ENCODE measurements at places on chromosomes 3 and 15.

DNA sequence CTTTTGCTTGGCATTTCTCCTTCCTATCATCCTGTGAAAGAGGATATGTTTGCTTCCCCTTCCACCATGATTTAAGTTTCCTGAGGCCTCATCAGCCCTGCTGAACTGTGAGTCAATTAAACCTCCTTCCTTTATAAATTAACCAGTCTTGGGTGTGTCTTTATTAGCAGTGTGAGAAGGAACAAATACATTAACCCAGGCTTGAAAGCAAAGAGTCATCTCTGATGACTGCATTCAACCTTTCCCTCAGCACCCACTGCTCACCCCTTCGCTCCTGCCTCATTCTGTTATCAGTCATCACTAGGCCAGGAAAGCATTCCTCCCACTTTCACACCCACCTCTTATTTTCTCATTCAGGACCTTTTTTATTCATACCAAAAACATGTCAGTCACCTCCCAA lies 59.6 kb upstream of the CASR start:
- DNase-seq, result no peak

DNA sequence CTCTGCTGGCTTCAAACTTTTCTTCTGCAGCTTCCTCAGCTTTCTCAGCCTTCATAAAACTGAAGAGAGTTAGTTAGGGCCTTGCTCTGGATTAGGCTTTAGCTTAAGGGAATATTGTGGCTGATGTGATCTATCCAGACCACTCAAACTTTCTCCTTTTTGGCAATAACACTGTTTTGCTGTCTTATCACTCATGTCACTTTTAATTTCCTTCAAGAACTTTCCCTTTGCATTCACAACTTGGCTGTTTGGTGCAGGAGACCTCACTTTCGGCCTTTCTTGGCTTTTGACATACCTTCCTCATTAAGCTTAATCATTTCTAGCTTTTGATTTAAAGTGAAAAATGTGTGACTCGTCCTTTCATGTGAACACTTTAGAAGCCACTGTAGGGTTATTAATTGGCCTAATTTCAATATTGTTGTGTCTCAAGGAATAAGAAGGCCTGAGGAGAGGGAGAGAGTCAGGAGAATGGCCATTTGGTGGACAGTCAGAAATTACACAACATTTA lies 60.7 kb downstream of the SLC24A1 start:
- no peak for DNase-seq

DNA sequence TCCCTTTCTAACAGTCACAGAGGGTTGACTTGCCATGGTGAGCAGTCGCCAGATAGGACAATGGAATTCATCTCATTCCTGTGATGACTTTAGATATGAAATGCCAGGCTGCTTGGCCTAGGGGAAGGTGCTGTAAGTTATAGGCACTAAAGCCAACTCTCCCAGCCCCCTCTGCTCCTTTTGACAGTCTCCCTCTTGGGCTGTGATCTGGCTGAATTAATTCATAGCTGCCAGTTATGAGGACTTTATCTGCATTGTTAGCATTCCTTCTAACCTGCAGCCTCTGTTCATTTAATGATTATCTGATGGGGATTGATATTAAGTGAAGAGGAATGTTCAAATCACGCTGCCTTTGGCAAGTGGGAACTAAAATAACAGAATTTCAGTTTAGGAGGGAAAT lies 427.1 kb upstream of the RASGRP1 start:
- DNase-seq, result no peak

DNA sequence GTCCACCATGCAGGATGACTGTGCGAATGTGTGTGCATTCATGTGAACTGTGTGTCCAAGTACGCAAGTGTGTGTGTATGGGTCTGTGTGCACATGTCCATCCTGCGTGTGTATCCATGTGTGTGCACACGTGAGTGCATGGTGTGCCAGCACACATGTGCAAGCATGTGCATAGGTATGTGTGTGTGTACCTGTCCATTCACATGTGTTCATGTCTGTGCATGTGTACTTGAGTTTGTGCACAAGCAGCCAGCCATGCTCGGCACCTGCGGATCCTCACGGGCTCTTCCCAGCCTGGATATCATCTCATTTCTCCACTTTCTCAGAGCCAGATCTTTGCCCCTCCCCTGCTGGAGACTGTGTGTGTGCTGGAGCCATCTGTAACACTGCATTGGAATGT lies 18.7 kb upstream of the PLXNA1 start:
- no peak for DNase-seq

DNA sequence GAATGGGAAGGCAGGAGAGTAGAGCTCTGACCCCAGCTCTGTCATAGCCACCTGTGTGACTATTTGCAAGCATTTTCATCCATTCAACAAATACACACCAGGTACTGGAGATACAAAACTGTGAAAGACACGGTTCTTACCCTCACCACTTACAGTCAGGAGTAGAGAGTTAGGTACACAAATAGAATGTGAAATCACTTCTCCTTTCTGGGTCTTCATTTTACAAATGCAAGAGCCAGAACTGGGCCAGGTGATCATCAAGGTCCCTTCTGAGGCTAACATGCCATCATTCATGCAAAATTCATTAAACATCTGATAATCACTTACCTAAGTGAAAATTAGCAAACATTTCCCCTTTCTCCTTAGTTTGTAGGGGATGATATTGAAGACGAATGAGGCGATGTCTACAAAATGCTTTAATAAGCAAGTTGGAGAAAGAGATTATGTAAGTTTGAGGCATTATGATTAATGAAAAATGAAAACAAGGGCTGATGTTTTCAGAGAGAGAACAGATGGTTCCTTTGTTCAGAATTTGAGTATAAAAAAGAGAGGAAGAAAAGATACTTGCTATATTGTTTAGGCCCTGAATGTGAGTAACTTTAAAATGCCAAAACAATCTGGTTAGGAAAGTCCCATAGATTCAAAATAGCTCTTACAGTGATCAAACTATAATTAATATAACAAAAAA lies 88.6 kb downstream of the LPP start:
- DNase-seq, result no peak

DNA sequence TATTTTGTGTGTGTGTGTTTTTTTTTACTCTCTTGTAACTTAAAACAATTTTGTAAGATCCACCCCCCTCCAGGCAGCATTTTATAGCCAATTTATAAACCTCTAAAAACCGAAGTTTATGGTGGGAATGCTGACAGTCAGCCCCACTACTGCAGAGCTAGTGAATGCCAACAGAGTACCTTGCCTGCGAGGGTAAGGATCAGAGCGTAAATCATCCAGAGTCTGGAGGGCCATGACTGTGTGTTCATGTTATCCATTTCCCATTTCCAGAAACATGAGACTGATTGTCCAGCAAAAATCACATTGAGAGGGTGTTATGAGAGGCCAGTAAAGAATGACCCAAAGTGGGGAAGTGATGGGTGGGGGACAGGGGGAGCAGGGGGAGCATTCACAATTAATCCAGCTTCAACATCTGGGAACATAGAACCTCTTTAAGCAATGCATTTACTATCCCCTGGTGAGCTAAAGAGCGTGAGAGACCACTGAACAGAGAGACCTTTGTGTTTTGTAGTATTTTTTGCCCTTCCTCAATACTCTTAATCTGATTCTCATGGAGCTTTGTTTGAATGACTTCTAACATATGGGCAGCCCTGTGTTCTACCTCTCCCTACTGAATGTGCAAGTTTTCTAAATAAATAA lies 464.5 kb downstream of the RBMS3 start:
- DNase-seq, result no peak

- no peak for DNase-seq
These were observed 276.7 kb downstream of the ROBO1 start for GRCh38 chr3:79491029-79491641.

GRCh38 chr3:115788921-115789470 lies 165.7 kb downstream of the GAP43 start:
- no peak for DNase-seq

DNA sequence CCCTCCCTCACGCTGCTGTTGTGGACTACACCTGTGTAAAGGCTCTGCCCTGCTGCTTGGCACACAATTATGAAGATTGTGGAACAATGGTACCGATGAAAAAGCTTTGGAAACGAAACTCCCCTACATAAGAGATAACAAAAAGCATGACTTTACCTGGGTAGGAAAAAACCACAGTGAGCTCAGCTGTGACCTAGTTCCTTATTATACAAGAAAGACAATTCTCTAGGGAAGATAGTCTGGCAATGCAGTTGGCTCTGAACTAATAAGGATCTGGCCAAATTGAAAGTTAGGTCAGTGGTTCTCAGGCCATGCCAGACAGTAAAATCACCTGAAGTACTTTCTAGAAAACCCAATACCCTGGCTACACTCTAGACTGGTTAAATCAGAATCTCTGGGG lies 16.1 kb downstream of the CLEC3B start:
- no peak for DNase-seq

GRCh38 chr3:43692971-43693370 lies 2.2 kb downstream of the ABHD5 start:
- DNase-seq, result no peak

- DNase-seq, result no peak
These were observed 186.4 kb downstream of the ADAMTS9 start for GRCh38 chr3:64501298-64501906.

GRCh38 chr15:31034152-31034551 lies 42.7 kb upstream of the MTMR10 start:
- no peak for DNase-seq

- no peak for DNase-seq
These were observed 119.7 kb downstream of the SST start for GRCh38 chr3:187550446-187550845.

DNA sequence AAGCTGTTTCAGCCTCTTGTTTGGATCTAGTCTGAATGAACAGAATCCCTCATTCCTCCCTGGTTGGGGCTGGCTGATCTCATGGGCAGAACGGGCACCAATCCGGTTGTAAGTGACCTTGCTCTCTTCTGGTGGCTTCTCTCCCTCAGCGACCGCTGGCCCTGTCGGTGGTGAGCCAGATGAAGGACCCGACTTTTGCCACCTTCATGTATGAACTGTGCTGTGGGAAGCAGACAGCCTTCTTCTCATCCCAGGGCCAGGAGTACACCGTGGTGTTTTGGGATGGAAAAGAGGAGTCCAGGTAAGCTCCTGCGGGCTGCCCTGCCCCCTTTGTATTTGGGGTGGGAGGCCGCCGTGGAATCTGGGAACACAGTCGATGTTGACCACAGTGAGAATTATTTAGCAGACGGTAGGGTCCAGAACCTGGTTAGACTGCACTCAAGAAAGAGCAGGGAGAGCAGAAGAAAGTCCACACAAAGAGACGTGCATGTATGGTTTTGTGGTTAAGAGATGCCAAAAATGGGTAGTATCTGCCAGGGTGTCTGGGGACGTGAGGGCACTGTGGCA lies 138.8 kb downstream of the LRRK1 start:
- no peak for DNase-seq

DNA sequence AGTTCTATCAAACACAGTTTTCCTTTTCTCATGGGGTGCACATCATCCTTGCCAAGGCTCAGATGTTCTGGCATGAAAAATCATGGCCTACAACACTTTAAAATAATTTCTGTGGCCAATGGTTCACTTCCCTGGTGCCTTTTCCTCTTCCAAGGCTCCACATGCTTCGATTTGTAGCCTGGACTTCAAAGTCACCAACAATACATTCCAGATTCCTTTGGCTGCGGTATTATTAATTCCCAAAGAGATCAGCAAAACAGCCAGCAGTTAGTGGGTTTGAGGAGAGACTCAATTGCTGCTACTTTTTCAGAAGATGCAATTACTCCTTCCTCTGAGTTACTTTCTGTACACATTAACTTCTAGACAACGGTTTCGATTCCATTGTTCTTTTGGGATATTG lies 80.3 kb upstream of the CCDC80 start:
- no peak for DNase-seq

GRCh38 chr15:75749820-75750219 lies 37.2 kb upstream of the CSPG4 start:
- DNase-seq, result no peak

GRCh38 chr3:71444028-71444860 lies 139.3 kb downstream of the FOXP1 start:
- no peak for DNase-seq

- no peak for DNase-seq
These were observed 881.8 kb upstream of the NR2F2 start for GRCh38 chr15:95448531-95449229.

GRCh38 chr3:125556314-125556713 lies 36.3 kb upstream of the SNX4 start:
- DNase-seq, result no peak

- DNase-seq, result no peak
These were observed 10.6 kb upstream of the KIF23 start for GRCh38 chr15:69403594-69403993.

GRCh38 chr3:8853081-8853480 lies 83.7 kb upstream of the OXTR start:
- DNase-seq, result no peak

- DNase-seq, result no peak
These were observed 66.6 kb downstream of the TGFBR2 start for GRCh38 chr3:30672959-30673358.

GRCh38 chr15:62927836-62928235 lies 114.7 kb upstream of the TPM1 start:
- DNase-seq, result no peak

DNA sequence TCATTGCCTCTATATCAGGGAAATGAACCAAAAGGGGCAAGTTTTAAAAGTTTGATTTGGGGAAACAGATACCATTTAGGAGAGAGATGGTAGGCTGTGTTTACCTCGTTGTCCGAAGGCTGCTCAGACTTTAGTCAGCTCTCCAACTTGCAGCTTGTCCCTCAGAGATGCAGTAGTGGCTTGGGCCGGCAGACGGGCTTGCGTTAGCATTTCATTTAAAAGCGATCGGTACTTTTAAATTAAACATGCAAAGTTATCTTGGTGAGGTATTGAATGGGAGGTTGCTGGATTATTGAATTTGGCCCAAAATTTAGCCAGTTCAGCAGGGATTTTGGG lies 26.2 kb downstream of the EEFSEC start:
- no peak for DNase-seq

- no peak for DNase-seq
These were observed 4.5 kb downstream of the NDUFB5 start for GRCh38 chr3:179608931-179609720.

- DNase-seq, result no peak
These were observed 602.1 kb downstream of the MAGI1 start for GRCh38 chr3:65436580-65436979.

GRCh38 chr3:69762768-69763229 lies 23.5 kb downstream of the MITF start:
- no peak for DNase-seq

DNA sequence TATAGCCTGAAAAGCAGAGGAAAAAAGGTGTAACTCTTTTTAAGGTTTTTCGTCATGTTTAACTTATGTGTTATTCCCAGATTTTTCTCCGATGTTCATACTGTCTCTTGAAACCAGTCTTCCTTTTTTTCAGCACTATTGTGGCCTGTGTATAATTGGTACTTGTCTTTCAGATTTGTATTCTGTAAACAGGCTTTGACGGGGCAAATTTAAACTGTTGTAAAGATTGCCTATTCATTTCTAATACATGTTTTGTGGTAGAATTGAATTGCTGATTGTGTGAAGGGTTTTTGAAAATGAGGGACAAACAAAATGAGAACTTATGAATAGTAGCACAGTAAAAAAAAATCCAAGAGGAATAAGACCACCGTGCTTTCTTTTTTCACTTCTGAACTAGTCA lies 33.6 kb downstream of the AKAP13 start:
- no peak for DNase-seq

- no peak for DNase-seq
These were observed 375 bp downstream of the HEG1 start for GRCh38 chr3:125055331-125055912.

Data from stimulated activated CD8-positive, alpha-beta memory T cell treated with anti-CD3 and anti-CD28 coated beads, Interleukin-7, amount 100 ng/mL, for 24 hours (primary cell).